ENCODE measurements at places on chromosomes 13 and 19.
A peak's percentile ranks its signal among the peaks of the same experiment; 100 is the strongest.

DNA sequence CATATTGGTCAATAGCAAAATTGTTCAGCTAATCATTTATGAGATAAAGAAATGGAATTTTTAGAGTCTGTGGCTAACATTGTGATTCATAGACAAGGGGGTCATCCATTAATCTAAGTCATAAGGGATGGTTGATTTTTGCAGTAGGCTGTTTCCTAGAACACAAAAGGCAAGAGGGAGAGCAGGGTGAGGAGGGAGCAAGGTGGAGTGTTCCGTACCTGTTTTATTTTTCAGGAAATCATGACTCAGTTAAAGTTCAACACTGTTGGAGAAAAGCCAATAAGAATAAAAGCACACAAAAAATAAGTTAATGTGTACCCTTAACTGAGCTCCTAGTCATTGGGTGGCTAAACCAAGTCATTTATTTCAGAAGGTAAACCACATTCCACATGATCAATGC is 512.4 kb upstream of the ATXN8OS start:
- no peak for DNase-seq

GRCh38 chr13:79128158-79128557 is 277.9 kb downstream of the RBM26 start:
- no peak for DNase-seq

GRCh38 chr13:28719227-28720055 is 671 bp upstream of the SLC46A3 start:
- no peak for DNase-seq

DNA sequence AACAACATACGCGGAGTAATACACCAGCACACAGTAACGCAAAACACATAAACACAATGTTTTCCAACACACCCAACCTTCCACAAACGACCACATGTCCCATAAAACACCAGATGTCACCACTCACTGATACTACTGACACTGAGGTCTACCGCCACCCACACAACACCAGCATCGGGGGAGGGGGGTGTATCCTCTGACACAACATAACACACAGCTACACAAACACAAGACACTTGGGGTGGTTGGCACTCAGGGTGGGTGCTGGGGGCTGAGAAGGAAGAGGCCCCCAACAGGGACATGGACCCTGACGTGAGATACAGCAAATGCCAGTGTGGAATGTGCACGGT is 1.5 kb upstream of the KCNN4 start:
- no peak for DNase-seq

GRCh38 chr19:14430712-14431111 is 2.4 kb upstream of the PKN1 start:
- no peak for DNase-seq

DNA sequence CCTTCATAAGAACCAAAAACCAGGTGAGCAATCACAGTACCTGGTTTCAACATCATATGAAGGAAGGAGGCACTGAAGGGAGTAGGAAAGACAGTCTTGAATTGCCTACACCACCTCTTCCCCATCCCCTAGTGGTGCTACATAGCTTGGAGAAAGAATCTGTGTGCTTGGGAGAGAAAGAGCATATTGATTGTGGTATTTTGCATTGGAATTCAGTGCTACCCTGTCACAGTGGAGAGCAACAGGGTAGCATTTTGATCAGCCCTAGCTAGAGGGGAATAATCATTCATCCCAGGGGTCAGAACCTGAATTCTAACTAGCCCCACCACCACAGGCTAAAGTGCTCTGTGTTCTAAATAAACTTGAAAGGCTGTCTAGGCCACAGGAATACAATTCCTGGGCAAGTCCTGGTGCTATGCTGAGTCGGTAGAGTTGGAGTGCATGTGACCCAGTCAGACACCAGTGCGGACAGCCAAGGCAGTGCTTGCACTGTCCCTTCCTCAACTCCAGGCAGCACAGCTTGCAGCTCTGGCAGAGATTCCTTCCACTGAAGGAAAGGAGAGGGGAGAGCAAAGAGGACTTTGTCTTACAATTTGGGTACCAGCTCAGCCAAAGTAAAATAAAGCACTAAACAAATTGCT is 158.7 kb downstream of the VWA8 start:
- DNase-seq = no peak

GRCh38 chr19:3586707-3587346 is 1.5 kb downstream of the GIPC3 start:
- no peak for DNase-seq

- DNase-seq = no peak
These were observed 187.9 kb downstream of the KATNAL1 start for GRCh38 chr13:30119476-30119875.

GRCh38 chr19:10538204-10538983 is 5.3 kb upstream of the ATG4D start:
- no peak for DNase-seq

DNA sequence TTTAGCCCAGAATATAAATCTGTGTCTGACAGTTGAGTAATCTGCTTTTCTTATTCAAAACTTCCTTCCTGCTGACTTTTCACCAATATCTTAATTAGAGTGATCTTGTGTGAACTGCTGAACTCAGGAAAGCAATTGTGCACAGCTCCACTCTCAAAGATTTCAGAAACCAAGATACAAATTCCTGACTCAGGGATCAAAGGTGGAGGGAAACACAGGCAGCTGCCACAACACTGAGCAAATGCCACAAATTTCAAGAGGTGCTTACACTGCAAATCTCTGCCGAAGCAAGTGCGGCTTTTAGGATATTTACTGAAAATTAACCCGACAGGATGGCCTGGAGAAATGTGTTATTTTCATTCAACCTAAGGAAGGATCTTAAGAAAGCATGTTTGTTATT is 111.4 kb downstream of the STOML3 start:
- DNase-seq = no peak

DNA sequence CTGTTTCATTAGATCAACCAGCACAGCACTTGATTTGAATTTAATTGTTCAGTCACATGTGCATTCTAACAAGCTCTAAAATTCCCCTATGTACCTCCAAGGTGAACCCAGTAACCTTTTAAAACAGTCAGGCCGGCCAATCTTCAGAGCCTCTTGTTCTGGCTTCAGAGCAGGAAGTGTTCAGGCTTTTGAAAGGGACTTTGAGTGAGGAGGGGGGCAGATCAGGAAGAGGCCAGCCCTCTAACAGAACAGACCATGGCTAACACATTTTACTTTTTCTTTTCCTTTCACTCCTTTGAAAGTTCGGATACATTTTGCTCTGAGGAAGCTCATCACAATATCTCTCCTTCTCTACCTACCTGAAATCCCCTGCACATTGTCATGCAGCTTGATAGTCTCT is 390.3 kb downstream of the TBC1D4 start:
- DNase-seq = no peak

- DNase-seq = no peak
These were observed 13.3 kb downstream of the ARRDC2 start for GRCh38 chr19:18021121-18021755.

- peak; percentile 79 for DNase-seq
These were observed 1.4 kb downstream of the ING1 start for GRCh38 chr13:110714797-110715394.

DNA sequence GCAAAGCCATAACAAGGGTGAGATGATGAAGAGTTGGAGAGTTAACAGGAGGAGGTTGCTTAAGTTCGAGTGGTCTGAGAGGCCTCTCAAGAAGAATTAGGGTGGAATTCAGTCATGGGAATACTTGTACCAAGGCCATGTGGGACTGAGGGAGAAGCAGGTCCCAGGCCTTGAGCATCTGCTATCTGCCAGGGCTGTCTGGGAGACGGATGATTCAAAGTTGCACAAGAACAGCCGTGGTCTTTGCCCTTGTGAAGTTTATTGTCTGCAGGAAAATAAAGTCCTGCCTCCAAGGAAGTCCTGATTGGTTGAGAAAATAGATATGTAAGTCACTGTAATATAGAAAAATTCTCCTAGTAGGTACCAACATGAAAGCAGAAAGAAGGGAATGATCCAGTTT is 178.8 kb upstream of the RFC3 start:
- no peak for DNase-seq

DNA sequence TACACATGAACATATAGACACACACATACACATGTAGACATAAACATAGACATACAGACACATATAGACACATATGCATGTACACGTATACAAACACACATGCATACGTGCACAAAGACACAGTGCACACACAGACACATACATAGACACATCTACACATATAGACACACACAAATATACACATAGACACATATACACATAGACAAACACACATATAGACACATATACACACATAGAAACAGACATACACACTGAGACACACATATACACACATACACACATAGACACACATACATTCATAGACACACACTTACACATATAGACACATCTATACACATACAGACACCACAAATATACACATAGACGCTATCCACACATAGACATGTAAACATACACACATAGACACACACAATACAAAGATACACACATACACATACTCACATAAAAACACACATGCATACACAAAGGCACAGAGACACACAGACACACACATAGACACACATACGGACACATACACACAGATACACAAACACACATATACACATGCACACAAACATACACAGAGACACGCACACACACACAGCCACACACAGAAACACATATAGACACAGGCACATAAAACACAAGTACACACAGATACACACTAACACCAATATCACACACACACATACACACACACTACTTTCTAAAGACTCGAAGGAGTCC is 254.0 kb downstream of the TSHZ3 start:
- DNase-seq = no peak

Data from WERI-Rb-1 (cell line).